ENCODE measurements at places on chromosomes 3 and 15.

DNA sequence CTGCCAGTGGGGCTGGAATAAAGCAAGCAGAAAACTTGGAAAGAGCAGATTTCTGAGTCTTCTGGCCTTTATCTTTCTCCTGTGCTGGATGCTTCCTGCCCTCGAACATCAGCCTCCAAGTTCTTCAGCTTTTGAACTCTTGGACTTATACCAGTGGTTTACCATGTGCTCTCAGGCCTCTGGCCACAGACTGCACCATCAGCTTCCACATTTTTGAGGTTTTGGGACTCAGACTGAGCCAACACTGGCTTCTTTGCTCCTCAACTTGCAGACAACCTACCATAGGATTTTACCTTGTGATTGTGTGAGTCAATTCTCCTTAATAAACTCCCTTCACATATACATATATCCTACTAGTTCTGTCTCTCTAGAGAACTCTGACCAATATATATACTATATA, 706.6 kb downstream of the NR2F2 start:
- no peak for DNase-seq

DNA sequence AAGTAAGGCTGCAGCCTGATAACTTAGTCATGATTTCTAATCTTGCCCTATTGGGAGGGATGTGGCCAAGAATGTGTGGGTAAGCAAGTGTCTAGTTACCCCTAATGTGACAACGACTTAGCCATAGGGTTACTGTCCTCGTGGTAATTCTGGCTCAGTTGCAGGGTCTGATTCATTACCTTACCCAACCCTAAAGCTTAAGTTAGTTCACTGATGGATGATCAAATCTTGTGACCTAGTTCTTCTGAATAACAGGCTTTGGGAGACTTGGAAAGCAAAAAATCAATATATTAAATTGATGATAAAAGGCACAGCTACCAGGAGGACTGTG, 1.6 kb upstream of the INTS14 start:
- no peak for DNase-seq

- no peak for DNase-seq
Measured at GRCh38 chr15:33113666-33114373, 80.7 kb downstream of the FMN1 start.

DNA sequence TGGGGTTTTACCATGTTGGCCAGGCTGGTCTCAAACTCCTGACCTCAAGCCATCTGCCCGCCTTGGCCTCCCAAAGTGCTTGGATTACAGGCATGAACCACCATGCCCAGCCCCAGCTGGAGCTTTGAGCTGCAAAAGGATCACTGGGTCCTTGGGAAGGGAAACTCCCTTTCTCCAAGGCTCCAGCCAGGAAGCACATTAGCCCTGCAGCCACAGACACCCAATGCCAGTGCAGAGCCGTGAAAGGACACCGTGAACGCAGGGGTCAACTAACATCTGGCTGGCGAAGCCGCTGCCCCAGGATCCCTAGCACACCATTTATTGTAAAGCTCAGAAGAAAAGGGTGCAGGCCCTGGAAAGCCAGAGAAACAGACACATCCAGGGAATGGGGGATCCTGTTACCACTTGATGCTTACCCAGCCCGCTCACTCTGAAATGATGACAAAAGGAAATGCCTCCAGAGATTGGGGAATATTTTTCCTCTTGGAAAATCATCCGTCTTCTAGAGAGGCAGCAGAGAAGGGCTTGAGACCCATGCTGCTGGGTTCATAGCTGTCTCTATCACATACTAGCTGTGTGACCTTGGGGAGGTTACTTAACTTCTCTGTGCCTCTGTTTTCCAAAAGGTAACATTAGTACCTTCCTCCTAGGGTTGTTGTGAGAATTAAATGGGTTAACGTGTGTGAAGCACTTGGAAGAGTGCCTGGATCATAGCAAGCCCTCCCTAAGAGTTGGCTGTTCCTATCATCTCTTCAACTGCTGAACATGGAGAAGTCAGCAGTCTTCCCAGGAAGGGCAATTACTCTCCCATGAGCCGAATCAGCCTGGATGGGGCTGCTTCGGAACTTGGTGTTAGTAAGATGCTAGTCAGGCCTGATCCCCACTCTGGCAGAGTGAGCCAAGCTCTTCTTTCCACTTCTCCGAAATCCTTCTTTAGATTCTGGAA, 40.8 kb downstream of the LMCD1 start:
- no peak for DNase-seq

- no peak for DNase-seq
Measured at GRCh38 chr15:33871980-33872379, 96.3 kb upstream of the CHRM5 start.

GRCh38 chr3:14143271-14144225, 18.7 kb downstream of the TMEM43 start:
- no peak for DNase-seq

DNA sequence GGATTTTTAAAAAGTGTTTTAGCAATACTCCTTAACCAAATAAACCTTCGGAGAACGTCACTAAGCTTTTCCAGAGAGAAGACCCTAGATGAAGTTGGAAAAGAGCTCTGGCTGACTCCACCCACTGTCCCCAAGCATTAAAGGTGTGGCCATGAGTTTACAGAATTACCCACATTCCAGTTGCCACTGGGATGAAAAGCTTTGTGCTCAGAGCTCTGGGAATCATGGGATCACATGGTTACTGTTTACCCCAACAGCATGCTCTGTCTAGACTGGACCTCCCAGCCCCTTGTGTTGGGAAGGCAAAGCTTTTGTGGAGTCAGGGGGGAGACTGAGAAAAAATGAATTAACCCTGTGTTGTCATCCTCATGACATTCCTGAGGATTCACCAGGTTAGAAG, 55.3 kb downstream of the CCK start:
- DNase-seq, result no peak

DNA sequence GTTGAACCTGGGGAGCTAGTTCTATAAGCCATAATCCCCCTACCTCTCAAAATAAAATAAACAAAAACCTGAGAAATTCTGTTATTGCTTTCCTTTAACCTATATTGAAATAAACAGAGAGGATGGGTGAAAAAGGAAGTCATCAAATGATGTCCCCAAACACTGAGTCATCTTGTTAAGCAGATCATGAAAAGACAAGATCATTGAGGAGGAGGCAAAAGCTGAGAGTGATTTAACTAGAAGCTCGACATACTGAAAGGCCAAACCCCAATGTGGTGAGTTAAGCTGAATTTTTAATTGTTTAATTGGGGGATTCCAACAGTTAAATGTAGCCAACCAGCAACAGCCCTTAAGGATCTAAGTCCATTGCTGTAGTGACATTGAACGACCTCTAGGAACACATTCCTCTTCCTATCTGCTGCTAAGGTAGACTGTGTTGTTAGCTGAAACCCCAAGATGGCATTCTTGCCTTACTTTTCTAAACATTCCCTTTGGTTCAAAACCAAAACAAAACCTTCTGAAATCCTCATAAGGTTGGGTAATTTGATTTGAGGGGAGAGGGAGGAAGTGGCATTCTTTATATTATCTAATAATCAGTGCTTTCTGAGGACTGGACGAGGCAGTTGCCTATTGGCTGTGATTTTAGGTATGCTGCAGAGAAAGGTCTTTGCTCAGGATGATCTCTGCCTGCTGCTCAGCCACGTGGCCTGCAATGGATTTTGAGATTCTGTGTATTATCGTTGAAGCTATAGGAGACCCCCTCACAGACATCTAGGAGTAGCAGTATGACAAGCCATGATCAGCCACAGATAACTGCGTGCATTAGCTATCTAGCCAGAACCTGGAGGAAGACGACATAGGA, 62.7 kb upstream of the BNIP2 start:
- DNase-seq, result no peak

DNA sequence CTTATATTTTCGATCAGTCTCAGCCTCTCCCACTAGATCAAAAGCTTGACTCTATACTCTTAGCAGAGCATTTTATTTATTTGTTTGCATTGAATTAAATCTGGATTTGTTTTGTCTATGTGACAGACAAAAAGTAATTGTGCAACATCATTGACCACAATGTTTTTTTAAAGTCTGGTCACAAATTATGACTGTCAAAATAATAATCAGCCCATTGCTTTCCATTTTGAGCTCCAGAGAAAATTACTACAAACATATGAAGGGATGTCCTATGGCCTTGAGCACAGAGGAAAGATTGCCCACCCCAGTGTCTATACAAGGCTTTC, 82.3 kb downstream of the FSIP1 start:
- DNase-seq, result no peak

DNA sequence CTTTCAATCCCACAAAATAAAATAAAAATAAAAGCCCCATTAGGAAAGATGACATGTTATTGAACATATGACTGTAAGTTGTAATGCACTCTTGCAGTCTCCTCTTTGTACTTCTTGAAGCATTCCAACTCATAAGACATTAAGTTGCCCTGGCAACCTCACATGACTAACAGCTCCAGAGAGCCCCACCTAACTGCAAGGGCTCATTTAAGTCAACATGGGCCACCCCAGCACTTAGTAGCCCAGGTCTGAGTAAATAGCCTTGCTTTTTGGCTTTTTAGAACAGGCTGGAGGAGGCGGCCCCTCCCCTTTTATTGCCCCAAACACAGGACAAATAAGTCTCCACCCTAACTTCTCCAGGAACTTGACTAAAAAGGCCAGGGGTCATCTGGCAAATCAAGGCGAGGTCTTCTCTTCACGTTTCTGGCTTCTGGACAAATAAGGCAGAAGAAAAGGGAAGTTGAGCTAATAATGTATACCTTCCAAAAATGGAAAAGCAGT, 135.1 kb downstream of the TMCO5A start:
- no peak for DNase-seq

DNA sequence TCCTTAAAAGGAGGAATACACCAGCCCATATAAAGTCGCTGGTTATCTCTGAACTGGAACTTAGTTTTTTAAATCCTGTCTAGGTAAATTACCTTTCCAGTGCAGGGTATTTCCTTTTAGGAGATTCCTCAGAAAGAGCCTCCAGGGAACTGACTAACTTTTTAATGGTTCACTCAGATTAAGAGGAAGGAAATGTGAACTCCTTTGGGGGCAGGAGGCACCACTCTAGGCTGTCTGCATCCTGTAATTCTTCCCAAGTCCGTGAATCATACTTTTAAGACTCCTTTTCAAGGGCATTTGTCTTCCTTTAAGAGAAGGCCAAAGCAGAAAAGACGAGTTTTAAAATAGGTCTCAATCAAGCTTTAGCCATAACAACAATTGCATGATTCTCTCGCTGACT, 871.2 kb upstream of the NR2F2 start:
- no peak for DNase-seq

- DNase-seq, result no peak
Measured at GRCh38 chr3:138569090-138569489, 25.0 kb downstream of the CEP70 start.

DNA sequence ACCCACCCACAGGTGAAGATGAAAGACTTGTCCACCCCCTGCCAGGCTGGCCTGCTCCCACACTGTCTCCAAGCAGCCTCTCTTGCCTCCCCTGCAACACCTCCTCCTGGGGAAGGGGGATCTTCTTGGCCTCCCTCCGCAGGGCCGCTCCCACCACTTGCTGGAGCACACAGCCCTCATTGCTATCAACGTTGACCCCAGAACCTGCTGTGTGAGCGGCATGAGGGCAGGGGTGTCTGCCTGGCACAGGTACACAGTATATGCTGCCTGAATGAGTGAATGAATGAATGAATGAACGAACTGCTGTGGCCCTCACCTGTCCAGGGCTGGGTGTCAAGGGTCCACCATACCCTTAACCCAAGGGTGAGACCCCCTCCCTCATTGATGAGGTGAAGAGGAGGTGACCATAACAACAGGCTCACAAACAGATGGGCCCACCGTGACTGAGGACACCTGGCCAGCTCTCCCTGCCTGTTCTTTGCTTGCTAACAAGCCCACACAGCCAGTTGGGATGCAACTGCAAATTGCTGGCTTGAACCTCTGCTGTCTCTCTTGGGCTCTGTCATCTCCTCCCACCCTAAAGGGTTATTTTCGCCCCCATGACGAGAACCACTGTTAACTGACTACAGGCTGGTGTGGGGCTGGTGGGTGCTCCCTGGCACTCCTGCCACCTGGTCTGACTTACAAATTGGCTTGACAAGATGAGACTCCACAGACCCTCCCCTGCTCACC, 22.5 kb downstream of the SLC41A3 start:
- DNase-seq, result no peak

GRCh38 chr15:58190419-58190818, 52.2 kb downstream of the AQP9 start:
- DNase-seq, result no peak

GRCh38 chr15:82021992-82022391, 23.8 kb downstream of the MEX3B start:
- no peak for DNase-seq

- no peak for DNase-seq
Measured at GRCh38 chr3:47916201-47916600, 100.0 kb downstream of the MAP4 start.

DNA sequence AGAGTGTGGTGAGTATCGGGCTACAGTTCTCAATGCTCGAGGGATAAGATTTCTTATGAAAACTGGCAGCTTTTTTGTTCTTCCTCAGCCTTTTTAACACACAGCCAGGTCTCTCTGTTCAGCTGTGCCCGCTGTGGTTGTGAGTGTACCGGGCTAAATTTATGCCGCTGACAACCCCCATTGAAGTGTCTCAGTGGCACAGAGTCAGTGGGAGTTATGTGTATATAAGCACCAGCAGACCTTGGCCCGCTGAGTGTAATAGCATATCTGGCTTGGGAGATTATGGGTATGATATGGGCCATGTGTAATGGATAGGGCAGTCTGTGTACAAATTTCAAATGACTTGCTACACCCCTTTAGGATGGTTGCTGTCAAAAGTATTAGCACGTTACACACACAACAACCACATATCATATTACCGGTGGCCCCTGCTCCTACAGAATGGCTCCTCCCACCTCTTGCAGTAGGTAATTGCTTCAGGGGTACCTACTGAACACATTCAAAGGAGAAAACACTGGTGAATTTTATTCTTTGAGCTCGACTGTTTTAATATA, 26.9 kb upstream of the NR2F2 start:
- no peak for DNase-seq

DNA sequence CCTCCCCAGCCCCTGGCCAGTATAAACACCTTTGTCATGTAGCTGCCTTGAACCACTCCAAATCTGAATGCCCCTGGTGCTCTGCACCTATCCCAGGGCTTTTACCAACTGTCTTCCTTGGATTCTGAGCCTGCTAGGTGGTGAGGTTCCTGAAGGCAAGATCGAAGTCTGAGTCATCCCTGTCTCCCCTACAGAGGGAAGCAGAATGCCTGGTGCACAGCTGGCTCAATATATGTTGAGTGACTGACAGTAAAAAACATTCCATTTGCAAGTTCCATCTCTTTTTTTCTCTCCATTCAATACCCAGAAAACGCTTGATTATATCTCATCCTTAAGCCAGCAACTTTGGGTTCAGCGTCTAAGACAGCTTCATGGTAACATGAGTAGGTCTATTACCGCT, 24.7 kb downstream of the SLC24A1 start:
- no peak for DNase-seq

- no peak for DNase-seq
Measured at GRCh38 chr3:88019024-88019423, 39.8 kb downstream of the CGGBP1 start.

GRCh38 chr3:56998076-56998529, 62.4 kb upstream of the SPATA12 start:
- no peak for DNase-seq

DNA sequence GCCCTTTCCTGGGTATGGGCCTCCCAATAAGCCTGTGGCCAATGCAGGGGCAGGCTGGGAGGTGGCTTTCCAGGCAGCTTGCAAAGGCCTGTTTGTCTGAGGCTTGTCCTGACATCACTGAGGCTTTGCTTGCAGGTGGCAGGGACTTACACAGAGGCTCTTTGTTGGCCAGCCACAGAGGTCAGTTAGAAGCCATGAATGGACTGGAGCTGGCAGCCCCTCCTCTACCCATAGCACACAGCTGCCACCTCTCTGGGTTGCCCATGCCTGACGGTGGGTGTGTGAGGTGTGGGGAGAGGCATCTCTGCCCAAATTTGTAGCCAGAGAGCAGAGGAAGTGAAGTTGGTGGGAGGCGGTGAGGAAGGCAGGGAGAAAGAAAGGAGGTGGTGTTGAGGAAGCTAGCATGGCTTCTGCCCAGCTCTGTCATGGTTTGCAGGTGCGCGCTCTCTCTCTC, 17.1 kb downstream of the LIMD1 start:
- no peak for DNase-seq
